ENCODE measurements at places on chromosomes 11 and 22.
A peak's percentile ranks its signal among the peaks of the same experiment; 100 is the strongest.

DNA sequence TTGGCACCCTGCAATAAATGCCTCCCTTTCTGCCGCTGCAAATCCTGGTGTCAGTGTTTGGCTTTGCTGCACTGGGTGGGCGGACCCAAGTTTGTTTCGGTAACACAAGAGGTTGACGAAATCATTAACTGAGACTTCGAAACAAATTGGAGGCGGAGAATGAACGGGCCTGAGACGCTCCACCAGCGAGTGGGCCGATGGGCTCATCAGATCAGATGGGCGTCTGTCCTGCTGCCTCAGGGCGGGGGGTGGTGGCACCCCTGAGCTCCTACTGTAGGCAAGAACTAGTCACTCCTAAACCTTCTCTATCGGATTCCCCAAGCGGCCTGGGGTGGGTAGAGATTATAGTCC, 918 bp upstream of the CAPN5 start:
- peak; percentile 32 for DNase-seq

DNA sequence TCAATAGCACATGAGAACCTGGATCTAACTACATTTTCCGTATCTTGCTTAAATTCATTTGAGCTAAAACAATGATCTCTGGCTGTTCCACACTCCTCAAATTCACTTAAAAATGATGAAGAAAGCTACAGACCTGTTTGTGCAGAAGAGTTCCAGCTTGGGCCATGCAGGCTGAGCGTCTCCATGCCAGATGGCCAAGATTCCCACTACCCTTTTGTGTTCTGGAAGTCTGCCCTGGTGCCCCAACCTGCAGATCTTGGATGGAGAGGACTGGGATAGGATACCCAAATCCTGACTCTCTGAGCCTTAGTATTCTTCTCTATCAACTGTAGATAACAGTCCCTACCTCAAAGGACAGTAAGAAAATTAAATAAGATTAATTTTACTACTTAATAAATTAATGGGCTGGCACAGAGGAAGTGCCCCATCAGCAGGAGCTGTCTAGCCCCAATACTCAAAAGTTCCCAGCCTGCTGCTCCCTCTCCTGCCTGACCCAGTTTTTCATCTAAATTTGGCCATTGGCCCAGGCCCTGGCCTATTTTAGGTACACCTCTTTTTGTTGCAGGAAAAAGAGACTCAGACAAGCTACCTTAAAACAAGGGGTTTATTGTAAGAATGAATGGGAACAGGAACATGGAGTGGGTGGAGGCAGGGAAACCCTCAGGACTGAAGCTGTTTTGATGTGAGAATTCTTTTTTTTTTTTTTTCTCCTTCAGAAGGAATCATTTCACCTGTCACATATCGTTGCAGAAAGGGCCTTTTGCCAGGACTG, 81.4 kb upstream of the GRK3 start:
- DNase-seq: no peak

GRCh38 chr22:39148727-39149535, 3.5 kb downstream of the CBX7 start:
- peak; percentile 52 for DNase-seq

DNA sequence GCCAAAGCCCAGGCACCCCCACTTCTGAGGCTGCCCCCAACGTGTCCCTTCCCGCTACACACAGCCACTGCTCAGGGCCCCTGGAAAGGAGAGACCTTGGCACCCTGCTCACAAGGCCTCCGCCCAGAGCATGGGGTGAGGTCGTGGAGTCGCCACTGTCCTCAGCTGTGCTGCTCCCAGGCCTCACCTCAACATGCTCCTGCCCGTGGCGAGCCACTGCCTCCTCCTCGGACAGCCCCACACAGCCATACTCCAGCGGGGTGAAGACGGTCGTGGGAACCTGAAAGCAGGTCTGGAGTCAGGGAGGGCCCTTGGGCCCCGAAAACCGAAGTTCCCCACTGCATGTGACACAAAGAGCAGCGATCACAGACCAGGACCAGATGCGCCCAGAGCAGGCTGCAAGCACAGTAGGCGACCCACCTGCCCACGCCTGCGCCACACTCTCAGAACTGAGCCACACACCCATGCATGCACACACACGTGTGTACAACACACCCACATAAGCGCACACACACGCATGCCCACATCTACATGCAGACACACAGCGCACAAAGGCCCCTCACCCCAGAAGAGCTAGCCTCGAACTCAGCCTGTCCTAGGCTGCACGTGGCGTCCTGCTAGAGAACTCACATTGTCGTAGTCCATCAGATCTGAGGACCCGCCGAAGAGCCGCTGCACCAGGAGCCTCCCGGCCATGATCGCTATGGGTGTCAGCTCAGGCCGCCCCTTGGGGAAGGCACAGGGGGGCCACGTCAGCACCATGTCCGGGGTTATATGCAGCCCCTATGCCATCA, 25.5 kb upstream of the GNB1L start:
- DNase-seq: no peak

- DNase-seq: peak; percentile 16
Measured at GRCh38 chr11:66745356-66746235, 16.6 kb upstream of the SPTBN2 start.

DNA sequence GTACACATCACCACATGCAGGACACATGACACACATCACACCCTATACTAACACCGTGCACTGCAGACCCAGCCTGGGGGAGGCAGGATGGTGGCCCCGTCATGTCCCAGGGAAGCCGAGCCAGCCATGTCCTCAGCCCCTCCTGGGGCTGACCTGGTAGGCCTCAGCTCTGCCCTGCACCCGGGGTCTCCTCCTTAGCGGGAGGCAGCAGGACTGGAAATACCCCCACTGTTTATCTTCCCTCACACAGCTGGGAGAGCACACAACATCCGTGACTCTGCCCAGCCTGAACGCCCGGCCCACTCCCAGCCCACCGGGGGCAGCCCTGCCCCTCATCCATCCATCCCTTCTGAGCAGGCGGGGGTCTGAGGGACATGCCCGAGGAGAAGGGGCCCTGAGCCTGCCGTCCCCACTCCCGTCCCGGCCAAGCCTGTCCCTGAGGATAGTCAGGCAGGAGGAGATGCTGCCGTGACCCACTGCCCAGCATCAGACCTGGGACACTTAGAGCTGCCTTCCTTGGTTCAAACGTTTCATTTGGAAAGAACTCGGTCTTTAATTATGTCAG, 945.0 kb downstream of the BRD1 start:
- DNase-seq: no peak

GRCh38 chr11:111236383-111236782, 9.1 kb upstream of the POU2AF2 start:
- no peak for DNase-seq

- DNase-seq: no peak
Measured at GRCh38 chr11:108865406-108865805, 200.5 kb downstream of the DDX10 start.

GRCh38 chr11:121029153-121029552, 5.3 kb downstream of the TBCEL start:
- no peak for DNase-seq

GRCh38 chr11:11845071-11845470, 3.3 kb downstream of the USP47 start:
- no peak for DNase-seq

DNA sequence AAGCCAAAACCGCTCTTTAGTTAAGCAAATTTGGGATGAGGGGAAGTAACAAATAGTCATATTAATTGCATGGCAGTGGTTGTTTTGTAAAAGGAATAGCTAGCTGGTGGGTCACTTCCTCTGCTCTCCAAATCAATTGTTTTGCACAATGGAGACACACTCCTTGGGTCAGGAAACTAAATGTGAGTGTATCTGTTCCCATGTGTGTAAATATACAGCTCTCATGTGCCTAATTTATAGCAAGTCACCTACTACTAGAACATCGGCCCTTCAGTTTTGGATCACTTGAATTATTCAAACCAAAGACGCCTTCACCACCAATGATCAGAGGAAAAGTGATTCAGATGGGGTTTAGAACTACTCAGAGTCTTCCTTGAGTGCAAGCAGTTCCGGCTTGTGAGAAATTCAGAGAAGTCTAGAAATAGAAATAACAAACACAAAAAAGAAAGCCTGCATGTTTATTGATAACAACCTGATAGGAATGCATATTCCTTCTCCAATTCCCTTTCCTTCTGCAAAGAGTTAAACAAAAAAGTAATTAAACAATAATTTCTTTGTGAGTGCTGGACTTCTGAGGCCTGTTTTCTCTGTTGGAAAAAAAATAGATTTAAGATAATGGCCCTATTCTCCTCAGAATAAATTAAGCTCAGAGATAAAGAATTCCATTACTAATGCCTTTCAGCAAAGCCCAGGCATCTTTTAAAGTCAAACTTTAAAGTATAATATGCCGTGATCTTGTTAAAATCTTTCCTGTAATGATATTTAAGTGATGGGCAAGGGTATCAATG, 100.4 kb downstream of the KIRREL3 start:
- DNase-seq: no peak

GRCh38 chr11:6925007-6925577, 1.1 kb upstream of the ZNF215 start:
- DNase-seq: no peak

DNA sequence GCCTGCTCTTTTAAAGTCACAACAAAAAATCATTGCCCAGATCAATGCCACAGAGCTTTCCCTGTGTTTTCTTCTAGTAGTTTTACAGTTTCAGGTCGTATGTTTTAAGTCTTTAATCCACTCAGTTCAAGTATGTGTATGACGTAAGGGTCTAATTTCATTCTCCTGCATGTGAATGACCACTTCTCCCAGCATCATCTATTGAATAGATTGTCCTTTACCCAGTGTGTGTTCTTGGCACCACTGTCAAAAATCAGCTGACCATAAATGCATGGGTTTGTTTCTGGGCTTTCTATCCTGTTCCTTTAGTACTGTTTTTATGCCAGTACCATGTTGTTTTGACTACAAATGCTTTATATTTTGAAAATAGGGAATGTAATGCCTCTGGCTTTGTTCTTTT, 28.1 kb downstream of the INTS4 start:
- DNase-seq: no peak

DNA sequence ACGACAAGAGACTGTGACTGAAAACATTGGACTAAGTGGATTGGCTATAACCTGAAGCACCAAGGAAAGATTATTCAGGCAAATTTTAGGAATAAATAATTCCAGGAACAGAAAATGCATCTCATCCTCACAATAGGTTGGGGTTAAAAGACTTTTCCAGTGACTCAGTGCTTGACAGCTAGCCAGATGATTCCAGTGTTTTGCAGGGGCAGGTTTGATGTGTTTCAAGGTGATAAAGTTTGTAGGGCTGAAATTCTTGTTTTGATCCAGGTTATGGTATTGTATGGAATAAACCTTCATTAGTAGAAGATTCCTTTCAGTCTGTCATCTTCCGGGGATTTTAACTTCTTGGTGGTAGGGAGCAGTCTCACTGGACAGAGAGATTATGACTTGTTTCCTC, 2.3 kb downstream of the EXT2 start:
- no peak for DNase-seq

DNA sequence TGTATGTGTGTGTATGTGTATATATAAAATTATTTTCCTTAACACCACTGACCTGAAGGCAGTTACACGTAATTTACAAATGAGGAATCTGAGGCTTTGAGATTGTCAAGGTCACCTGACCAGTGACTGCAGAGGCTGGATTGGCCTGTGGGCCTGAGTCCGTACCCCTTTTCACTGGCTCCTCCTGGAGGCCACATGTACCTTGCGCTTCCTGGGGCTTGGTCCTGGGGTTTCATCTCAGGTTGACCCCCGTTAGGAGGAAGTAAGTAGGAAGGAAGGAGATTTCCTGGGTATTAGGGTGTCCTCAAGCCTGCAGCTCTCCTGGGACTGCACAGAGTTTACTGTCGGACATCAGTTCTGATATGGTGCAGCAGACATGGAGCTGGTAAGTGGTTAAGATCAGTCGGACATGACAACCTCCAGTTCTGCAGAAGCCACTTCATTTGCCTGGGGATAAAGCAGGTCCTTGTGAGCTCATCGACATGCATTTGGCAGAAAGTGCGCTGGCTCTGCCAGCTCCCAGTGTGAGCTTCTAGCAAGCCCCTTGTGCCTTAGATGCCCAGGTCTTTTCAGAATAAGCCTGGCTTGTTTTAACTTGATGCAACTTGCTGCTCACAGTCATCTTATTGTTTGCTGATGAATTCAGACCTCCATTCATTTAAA, 36.6 kb downstream of the ST3GAL4 start:
- DNase-seq: no peak

GRCh38 chr11:131687291-131688047, 317.1 kb downstream of the NTM start:
- DNase-seq: no peak

DNA sequence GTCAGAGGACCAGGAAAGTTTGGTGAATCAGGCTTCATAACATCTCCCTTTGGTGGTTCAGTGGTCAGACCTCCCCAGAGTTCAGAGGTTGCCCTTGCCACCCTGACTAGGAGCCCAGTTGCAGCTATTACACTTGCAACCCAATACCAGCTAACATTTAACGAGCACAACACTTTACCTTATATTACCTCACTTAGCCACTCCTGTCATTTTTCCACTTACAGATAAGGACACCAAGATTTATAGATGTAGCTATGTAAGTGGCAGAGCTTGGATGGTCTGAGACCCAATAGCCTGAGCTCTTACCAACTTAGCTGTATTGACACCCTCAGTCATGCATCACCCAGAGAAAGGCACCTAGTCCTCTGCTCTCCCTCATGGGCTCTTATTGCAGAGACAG, 234.7 kb downstream of the INSC start:
- no peak for DNase-seq

- no peak for DNase-seq
Measured at GRCh38 chr11:129148487-129148886, 43.6 kb downstream of the ARHGAP32 start.

DNA sequence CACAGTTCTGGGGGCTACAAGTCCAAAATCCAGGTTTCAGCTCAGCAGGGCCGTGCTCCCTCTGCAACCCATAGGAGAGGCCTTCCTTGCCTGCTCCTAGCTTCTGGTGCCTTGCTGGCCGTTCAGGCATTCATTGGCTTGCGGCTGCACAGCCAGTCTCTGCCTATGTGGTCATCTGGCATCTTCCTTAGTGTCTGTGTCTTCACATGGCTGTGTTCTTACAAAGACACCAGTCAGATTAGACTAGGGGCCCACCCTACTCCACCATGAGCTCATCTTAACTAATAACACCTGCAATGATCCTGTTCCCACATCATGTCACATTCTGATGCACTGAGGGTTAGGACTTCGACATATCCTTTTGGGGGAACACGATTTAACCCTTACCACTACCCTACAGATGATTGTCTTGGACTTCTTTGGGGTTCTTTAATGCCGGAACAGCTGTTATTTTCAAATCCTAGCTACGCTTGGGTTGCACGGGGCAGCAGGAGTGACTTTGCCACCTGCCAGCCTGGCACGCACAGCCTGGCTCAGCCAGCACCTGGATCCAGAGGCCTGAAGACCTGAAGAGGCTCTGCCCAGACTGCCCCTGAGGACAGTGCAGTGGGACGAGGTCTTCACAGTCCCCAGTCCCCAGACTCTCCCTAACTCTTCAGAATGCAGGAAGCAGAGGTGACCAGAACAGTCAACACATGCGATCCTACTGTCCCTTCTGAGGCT, 7.7 kb upstream of the NEAT1 start:
- no peak for DNase-seq
